CD4-positive, alpha-beta T cell treated with Interleukin-21 for 1 hour (primary cell): ENCODE measurements at places on chromosomes 4 and X.

- no peak for DNase-seq
These were observed 41.9 kb upstream of the SOD3 start for GRCh38 chr4:24753519-24753918.

- DNase-seq: no peak
These were observed 109.0 kb upstream of the AADAT start for GRCh38 chr4:170198747-170199146.

GRCh38 chrX:93538575-93538974 is 134.8 kb downstream of the NAP1L3 start:
- DNase-seq: no peak

DNA sequence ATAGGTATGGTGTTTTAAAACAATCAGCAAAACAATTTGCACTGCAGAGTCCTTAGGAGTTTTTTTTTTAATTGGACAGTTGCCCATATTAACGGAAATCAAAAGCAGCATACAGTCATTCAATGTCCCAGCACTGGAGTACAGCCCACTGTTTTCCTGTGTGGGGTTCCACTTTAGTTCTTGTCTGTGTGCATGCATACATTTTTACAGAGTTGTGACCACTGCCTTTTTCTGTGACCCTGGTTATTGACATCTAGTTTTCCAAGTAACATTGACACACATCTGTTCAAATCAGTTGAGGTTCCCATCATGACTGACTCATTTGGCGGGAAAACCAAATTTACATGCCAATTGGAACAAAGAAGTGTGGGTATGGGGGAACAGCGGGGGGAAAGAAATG is 83.3 kb downstream of the HPRT1 start:
- no peak for DNase-seq

DNA sequence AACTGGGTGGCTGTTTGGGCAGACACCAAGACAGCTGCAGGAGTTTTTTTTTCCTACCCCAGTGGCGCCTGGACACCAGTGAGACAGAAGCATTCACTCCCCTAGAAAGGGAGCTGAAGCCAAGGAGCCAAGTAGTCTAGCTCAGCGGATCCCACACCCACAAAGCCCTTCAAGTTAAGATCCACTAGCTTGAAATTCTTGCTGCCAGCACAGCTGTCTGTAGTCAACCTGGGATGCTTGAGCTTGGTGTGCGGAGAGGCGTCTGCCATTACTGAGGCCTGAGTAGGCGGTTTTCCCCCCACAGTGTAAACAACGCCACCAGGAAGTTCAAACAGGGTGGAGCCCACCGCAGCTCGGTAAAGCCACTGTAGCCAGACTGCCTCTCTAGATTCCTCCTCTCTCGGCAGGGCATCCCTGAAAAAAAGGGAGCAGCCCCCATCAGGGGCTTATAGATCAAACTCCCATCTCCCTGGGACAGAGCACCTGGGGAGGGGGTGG is 171.4 kb downstream of the ARHGEF9 start:
- DNase-seq: no peak

DNA sequence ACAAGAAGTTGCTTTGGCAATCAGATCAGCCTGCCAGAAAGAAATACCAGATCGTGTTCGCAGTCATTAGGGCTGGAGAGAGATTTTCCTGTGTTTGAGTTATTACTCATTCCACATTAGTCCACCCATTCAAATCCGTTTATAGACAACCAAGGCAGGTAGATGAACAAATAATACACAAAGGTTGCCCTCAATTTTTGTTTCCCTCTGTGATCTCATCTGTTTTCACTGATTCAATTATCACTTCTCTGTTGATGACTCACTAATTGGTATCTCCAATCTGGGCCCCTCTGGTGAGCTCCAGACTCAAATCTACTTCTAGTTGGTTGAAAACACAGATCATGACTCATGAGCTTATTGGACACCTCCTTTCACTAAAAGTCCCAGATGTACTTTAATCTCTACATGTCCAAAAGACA is 54.5 kb downstream of the CHM start:
- no peak for DNase-seq

DNA sequence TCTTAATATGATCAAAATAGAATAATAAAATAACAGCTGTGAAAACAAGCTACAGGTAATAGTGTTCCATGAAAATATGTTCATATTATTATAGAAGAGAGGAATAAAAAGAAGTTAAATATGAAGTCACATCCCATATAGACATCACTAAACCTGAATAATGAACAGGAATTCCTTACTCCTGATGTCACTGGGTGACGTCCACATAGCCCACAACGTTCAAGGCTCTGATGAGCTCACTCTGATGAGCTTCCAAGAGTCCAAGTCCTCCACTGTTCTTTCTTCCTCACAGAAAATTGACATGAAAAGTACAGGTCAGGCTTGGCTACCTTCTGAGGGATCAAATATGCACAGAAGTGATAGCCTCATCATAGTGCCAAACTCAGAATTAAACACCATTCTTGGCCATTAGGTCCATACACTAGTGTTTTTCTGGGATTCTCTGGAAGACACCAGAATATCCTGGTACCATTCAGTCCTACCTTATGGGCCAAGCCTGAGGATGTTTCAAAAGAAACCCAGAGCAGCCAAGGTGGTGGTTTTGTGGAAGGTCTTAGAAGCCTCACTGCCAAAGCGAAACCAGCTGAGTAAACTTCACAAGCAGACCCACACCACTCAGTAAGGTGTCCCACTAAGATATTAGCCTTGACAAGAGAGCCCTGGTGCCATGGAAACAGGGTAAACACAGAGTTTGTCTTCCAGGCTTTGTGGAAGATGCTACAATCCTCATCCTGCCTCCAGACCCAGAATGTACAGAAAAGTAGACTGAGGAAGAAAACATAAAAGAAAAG is 138.4 kb upstream of the HHIP start:
- no peak for DNase-seq

GRCh38 chr4:183599284-183599683 is 59.7 kb downstream of the RWDD4 start:
- no peak for DNase-seq

DNA sequence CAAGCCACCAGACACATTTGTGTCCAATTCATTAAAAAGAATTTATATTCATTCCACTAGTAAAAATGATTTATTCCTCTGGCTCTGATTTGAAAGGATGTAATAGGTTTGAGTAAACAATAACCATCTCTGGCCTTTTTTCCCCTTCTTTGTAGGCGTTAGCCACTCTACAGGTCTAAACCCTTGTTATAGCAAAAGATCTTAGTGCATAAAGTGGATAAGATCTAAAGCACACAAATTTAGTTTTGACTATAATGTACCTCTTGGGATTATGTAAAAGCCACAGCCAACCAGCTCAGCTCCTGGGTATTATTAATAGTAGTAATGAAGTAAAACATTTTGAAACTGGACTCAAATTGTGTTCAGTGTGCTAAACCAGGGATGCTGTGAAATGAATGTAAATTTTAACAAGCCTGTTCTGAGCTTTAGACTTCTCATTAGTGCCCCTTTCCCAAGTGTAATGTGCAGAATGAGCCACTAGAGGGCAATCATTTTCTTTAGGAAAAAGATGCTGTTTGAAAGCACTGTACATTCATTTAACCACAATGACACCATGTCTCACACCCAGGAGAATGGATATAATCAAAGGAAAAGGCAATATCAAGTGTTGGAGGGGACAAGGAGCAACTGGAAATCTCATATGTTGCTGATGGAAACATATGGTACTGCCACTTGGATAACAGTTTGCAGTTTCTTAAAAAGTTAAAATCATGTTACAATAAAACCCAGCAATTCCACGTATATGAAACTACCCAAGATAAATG is 69.7 kb downstream of the KLHL8 start:
- peak; percentile 78 for DNase-seq

DNA sequence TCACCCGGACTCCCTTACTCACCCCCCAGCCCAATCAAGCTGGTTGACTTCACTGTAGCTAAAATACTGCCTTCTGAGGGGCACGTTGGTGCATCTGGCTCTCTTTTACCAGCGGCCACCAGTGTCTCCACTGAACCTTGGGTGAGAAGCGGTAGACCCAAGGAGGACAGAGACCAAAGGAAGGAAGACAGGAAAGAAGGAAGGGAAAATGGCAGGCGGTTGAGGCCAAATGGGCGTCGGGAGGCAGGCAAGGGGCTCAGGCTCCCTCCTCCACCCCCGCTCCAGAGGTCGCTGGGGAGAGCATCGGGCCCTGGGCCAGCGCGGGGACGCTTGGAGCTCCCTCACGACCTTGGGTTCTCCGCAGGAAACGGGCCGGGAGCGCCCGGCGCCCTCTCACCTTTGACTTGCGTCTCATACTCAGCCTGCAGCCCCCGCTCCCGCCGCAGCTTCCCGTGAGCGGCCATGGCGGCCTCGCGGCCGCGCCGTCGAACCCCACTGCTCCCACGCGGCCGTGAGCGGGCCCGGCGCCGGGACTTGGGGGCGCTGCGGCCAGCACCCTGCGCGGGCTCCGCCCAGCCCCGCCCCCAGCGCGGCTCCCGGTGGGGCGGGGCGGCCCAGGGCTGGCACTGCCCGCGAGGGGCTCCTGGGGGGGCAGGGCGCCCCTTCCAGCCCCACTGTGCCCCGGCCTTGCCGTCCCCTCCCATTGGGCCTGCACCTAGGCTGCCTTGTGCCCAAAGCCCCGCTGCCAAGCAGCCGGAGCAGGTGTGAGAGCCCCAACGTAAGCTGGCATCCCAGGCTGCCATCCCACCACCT is at the start of gene ARHGAP4:
ARHGAP4 (minus strand) TSS at position 526 of the 813 bp plus-strand sequence; CDS start at position 464, 62 bp downstream.
- DNase-seq: peak; percentile 49

- no peak for DNase-seq
These were observed 58.6 kb downstream of the PALLD start for GRCh38 chr4:168555437-168555836.

- DNase-seq: no peak
These were observed 122.5 kb downstream of the ZNF827 start for GRCh38 chr4:145816091-145816490.

DNA sequence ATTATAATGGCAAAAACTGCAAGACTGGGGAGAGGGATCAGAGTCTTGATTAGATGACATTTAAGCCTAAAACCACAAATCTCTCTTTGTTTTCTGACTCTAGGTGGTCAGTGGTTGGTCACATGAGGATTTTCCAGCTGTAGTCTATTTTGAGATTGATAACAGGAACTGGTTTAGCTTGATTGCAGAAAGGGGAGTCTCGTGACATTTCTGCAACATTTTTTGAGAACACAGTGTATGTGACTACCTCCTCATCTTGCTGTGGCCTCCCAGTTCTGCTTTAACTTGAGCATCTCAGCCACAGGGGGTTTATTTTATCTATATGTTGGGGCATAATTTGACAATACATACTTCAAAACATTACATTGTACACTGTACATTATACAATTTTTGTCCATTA is 726.4 kb upstream of the MAGEB2 start:
- no peak for DNase-seq

GRCh38 chr4:37634180-37634579 is 52.0 kb downstream of the RELL1 start:
- DNase-seq: no peak

DNA sequence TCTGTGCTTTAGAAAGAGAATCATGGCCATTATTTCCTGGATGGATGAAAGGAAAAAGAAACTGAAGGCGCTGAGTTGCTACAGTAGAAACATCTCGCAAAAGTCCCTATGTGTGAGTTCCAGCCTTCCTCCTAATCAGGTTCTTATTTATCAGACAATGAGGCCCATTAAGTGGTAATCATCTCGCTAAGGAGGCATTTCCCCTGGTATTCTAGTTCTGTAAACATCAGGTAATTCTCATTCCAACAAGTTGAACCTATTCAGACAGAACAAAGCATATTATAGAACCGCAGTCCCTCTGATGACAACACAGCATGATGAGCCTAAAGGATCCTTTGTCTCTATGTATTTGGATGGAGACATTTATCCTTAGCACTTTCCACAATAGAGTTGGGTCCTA is 205.7 kb upstream of the MAOA start:
- DNase-seq: no peak

- peak; percentile 14 for DNase-seq
These were observed 343.7 kb upstream of the PPP1R2C start for GRCh38 chrX:43121637-43122036.

DNA sequence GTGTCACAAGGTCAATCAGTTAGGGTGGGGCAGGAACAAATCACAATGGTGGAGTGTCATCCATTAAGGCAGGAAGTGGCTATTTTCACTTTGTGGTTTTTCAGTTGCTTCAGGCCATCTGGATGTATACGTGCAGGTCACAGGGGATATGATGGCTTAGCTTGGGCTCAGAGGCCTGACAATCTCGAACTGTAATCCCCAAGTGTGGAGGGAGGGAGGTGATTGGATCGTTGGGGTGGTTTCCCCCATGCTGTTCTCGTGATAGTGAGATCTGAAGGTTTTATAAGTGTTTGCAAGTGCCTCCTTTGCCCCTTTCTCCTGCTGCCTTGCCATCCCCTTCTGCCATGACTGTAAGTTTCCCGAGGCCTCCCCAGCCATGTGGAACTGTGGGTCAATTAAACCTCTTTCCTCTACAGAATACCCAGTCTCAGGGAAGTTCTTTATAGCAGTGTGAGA is 36.7 kb upstream of the STS start:
- DNase-seq: no peak

GRCh38 chr4:16687845-16688244 is 210.6 kb downstream of the LDB2 start:
- no peak for DNase-seq

DNA sequence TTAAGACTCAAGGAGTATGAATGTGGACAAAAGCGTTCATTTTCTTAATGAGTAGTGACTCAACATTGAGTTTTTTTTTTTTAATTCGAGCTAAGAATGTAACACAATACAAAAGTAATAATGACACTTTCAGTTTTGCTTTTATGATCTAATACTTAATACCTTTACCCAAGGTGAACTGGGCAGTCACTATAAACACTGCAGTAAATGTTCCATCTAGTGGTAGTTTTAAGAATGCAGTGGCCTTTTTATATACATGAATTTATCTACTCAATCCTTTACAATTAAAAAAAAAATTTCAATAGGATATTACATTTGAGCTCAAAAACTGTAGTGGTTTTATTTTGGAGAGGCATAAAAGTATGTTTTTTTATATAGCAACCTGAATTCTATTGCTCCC is 33.9 kb downstream of the PDK3 start:
- DNase-seq: peak; percentile 66

GRCh38 chrX:134484039-134484438 is 24.1 kb downstream of the HPRT1 start:
- peak; percentile 45 for DNase-seq

DNA sequence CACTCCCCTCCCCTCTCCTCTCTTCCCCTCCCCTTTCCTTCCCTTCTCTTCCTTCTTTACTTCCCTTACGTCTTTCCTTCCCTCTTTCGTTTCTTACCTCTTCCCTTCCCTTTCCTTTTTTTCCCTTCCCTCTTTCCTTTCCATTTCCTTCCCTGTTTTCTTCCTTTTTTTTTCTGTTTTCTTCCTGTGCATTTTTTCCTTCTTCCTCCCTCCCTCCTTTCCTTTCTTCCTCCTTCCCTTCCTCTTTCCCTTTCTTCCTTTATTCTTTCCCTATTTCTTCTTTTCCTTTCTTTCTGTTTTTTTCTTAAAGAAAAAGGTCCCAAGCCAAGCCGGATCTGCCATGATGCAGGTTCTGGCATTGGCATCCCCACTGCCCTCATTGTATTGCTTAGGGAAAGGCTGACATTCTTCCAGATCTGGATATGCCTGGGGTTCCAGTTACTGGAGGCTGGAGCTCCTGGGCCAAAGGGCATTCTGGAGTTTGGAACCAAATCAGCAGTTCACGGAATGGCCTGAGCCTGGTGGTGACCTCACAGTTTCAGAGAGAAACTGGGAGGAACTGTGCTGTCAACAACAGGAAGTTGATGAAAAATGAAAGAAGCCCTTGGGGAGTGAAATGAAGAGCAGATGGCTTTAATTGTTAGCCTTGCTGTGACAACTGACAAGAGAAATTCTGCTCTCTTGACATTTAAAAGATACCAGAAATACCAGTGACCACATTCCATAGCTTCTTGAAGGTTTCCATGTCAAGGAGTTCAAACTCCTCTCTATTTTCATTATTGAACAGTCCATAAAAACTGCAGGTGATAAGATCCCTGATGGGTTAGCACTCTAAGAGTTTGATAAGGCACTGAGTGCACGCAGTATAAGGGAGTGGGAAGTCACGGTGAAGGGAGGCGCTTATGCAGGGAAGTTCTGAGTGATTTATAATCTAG is 622.1 kb downstream of the SPRY1 start:
- no peak for DNase-seq
